ENCODE measurements at places on chromosomes 11 and 22.
A peak's percentile ranks its signal among the peaks of the same experiment; 100 is the strongest.

DNA sequence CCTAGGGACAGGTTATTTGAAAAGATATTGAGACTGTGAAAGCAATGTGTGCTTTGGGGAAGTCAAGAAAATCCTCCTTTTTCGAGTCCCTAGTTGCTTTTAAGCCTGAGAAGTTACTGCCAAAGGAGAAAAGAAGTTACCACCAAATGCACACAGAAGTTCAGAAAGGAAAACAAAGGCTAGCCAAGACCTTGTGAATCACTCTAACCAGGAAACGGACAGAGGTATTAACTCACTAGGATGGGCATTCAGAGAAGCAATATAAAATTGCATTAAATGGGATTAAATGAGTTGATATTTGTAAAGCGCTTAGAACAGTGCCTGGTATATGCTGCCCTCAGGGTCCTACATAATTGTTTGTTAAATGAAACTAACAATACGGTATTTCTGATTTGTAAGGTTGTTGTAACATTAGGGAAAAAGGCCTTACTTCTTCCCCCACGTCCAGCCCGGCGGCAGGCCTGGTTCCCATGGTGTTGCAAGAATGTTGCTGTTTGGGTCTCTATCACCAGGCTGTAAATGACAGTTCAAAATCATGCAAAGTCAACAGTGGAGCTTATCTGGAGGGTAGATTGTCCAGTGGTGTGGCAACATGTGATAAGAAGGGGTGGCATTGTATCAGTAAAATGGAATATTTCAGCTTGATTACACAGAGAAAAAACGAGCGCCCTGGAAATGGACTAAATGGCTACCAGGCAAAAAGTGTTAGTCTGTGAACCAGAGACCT lies 7.1 kb downstream of the TMA7B start:
- no peak for DNase-seq

- DNase-seq: peak; percentile 43
Observed at GRCh38 chr22:47199261-47199978, 437.0 kb downstream of the TBC1D22A start.

- DNase-seq: no peak
Observed at GRCh38 chr22:38837414-38837928, 6.4 kb downstream of the NPTXR start.

DNA sequence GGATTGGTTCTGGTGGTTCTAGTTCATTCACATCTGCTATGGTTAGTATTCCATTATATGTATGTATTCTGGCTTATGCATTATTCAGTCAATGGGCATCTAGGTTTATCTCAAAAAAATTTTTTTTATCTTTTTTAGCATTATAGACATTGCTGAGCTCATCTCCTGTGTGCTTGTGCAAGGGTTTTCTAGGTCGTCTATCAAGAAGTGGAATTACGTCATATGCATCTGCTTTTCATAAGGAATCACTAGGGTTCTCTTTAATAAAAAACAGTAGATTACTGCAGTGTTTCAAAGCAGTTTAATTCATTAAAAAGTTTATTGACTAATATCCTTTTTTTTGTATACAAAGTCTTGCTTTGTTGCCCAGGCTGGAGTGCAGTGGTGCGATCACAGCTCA lies 21.3 kb downstream of the TBC1D22A start:
- DNase-seq: no peak

GRCh38 chr22:40627612-40628011 lies 8.9 kb downstream of the MRTFA start:
- no peak for DNase-seq

- DNase-seq: no peak
Observed at GRCh38 chr22:30806391-30806861, 111.8 kb downstream of the OSBP2 start.

GRCh38 chr22:43364169-43364435 lies 20.9 kb upstream of the SCUBE1 start:
- no peak for DNase-seq

DNA sequence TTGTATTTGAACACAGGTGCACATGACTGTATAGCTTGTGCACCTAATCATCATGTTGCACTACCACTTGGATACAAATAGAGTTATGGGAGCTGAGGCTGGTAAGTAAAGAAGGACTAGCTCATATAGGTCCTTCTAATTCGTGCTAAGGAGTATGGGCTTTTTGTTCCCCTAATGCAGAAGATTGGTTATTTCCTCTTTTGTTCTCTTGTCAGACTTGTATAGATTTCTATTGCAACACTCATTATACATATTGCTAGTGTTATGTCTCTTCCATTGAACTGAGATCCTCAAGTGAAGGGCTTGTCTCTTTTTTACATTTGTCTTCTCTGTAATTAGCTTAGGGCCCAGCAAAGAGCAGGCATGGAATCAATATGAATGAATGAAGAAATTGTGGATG lies 54.1 kb upstream of the ARHGAP20 start:
- no peak for DNase-seq

DNA sequence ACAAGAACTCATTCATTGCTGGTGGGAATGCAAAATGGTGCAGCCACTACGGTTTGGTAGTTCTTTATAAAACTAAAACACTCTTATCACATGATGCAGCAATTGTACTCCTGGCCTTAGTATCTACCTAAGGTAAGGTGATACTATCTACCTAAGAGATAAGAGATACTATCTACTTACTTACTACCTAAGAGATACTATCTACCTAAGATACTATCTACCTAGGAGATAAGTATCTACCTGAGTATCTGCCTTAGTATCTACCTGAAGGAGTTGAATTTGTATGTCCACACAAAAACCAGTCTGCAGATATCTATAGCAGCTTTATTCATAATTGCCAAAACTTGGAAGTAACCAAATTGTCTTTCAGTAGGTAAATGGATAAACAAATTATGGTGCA lies 29.0 kb upstream of the SMCO4 start:
- no peak for DNase-seq

DNA sequence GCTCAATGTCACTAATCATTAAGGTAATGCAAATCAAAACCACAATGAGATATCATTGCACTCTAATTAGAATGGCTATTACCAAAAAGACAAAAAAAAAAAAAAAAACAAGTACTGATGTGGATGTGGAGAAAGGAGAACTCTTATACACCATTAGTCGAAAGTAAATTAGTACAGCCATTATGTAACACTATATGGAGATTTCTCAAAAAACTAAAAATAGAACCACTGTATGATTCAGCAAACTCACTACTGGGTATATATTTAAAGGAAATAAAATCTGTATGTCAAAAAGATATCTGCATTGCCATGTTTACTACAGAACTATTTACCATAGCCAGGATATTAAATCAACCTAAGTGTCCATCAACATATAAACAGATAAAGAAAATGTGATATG lies 265.4 kb upstream of the ARHGAP20 start:
- no peak for DNase-seq

GRCh38 chr22:42164901-42165300 lies 34.3 kb upstream of the CYP2D6 start:
- no peak for DNase-seq

GRCh38 chr22:20026204-20026908 lies 5.4 kb downstream of the TANGO2 start:
- no peak for DNase-seq

- DNase-seq: no peak
Observed at GRCh38 chr22:37739035-37739434, 42.2 kb downstream of the TRIOBP start.

GRCh38 chr11:67022341-67022933 lies 497 bp upstream of the SYT12 start:
- DNase-seq: peak; percentile 70

GRCh38 chr11:29326757-29327156 lies 690.1 kb downstream of the KCNA4 start:
- DNase-seq: no peak

GRCh38 chr11:96841792-96842191 lies 452.0 kb downstream of the JRKL start:
- DNase-seq: no peak

- DNase-seq: no peak
Observed at GRCh38 chr11:58629857-58630256, 7.4 kb downstream of the CNTF start.

GRCh38 chr11:133897331-133897650 lies 52.0 kb upstream of the SPATA19 start:
- peak; percentile 6 for DNase-seq

- DNase-seq: no peak
Observed at GRCh38 chr11:96303980-96304379, 39.0 kb downstream of the MAML2 start.

- DNase-seq: peak; percentile 80
Observed at GRCh38 chr11:34274712-34275398, 83.0 kb downstream of the ABTB2 start.

DNA sequence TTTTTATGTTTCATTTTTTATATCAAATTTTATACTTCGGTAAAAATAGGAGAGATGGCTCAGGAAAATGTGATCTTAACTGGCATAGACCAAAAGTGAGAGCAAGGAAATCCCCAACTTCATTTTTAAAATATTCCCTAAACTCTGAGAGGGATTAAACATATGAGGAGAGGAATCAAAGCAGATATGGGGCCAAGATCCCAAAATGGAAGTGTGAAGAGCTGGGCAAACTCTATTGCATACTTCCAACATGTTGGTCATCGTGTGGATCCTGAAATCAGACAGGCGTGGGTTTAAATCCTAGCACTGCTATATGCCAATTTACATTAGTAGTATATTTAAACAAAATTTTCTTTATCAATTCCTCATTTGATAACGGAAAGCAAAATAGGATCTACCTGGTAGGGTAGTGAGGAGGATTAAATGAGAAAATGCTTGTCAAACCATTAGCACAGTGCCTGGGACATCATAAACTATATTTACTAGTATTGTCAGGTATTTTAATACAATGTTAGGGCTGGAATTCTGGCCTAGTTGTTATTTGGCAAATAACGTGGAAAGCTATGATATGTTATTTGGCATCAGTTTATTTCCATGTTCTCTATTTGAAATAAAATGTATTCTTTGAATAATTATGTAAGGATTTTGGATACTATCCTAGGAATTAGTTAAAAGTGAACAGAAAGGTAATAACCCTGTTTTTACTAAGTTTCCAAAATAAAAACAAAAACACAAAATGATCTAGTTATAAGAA lies 392.8 kb upstream of the CCDC90B start:
- no peak for DNase-seq

DNA sequence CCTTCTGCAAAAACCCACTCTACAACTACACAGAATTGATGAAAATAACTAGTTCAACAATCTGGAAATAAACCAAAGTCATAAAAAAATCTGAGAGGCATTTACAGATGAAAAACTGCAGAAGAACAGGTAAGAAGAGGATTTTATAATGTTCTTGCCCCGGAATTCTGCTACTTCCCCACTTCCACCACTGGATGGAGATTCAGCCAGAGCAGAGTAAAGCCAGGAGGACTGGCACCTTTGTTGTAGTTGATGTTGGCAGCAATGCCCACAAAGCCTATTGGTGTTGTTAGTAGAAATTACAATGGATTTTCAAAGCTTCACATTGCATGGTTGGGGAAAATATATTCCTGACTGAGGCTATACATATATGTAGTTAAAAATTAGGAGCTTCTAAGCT lies 640.2 kb downstream of the LRRC4C start:
- DNase-seq: no peak

- DNase-seq: no peak
Observed at GRCh38 chr11:6640985-6641701, 14.5 kb downstream of the DCHS1 start.

GRCh38 chr11:132626446-132626845 lies 905.9 kb downstream of the OPCML start:
- no peak for DNase-seq

- no peak for DNase-seq
Observed at GRCh38 chr11:109808569-109808968, 284.6 kb upstream of the ZC3H12C start.

GRCh38 chr22:34096770-34097169 lies 176.5 kb upstream of the LARGE1 start:
- no peak for DNase-seq

- DNase-seq: no peak
Observed at GRCh38 chr11:3344327-3345174, 34.4 kb downstream of the ZNF195 start.

- DNase-seq: no peak
Observed at GRCh38 chr11:79052544-79052943, 388.3 kb downstream of the TENM4 start.

DNA sequence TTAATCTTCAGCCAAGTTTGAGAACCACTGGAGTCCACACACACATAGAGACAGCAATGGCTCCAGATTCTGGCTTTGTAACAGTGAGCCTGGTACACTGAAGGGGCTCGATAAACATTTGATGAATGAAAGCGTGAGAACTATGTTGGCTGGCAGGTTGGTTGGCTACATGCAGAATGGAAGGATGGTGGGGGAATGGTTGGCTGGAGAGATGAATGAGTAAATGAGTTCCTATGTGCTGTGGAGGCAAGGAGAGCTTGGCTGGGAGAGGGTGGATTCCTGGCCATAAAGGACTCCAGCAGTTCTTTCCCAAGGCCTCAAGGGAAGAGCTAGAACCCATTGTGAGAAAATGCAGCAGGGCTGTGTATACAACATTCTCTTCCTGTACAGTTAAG lies 168.0 kb upstream of the NECTIN1 start:
- DNase-seq: no peak

- DNase-seq: no peak
Observed at GRCh38 chr11:120221115-120221752, 10.4 kb downstream of the OAF start.
